ENCODE measurements at places on chromosomes 3 and 15.

- DNase-seq: no peak
These were observed 18.1 kb downstream of the CSPG4 start for GRCh38 chr15:75694241-75695182.

DNA sequence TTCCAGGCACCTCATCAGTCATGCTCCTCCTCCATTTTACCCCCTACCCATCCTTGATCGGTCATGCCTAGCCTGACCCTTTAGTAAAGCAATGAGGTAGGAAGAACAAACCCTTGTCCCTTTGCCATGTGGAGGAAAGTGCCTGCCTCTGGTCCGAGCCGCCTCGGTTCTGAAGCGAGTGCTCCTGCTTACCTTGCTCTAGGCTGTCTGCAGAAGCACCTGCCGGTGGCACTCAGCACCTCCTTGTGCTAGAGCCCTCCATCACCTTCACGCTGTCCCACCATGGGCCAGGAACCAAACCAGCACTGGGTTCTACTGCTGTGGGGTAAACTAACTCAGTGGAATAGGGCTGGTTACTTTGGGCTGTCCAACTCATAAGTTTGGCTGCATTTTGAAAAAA, 52.6 kb downstream of the CAPN3 start:
- no peak for DNase-seq

GRCh38 chr3:13482106-13482690, 2.1 kb downstream of the HDAC11 start:
- DNase-seq: no peak

DNA sequence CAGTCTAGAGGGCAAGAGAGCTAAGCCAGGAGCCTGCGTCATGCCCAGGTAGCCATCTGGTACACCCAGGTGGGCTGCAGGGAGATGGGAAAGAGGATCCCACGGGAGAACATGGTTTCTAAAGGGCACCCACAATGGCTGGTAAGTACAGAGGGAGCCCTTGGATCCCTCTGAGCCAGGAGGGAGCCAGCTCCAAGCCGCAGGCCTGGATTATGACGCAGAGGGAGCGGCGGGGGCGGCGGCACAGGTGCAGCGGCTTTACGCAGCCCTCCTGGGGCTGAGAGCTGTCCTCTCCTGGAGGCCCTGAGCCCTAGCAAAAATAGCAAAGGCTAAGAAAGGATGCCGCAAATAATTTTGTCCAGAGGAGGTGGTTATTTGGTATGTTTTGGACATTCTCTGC, 2.8 kb downstream of the CAV3 start:
- DNase-seq: no peak

- DNase-seq: peak; percentile 67
These were observed 18.8 kb upstream of the IQSEC1 start for GRCh38 chr3:13091898-13092611.

DNA sequence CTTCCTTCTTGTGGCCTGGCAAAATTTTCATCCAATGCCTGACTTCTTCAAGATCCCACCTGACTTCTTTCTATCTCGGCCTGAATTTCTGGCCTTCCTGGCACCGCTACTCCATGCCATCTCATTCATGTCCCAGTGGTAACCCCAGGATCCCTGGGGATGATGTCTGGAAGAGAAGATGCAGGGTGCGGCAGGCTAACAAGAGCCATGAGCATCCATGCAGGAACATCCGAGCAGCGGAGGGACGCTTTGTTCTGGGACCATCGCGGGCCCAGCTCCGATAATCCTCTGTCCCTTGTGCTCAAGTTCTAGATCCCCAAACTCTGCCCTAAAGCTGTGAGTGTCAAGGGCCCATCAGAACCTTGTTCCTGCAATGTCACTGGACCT, 10.9 kb downstream of the MYL3 start:
- no peak for DNase-seq

DNA sequence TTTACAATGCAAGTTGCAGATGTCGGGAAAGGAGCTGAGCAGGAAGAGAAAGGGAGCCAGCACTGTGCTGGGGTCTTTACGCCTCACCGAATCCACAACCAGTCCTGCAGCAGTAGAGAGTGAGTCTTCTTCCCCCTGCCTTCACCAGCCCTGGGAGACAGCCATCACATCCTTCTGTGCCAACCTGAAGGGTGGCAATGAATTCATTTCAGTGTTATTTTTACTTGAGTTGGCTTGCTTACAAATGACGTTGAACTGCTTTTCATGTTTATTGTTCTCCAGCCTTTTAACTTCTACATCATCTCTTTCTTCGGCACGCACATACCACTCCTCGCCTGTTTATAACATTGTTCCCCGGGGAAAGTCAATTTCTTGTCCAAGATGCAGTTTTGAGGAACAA, 77.1 kb downstream of the TRIM42 start:
- no peak for DNase-seq

- DNase-seq: no peak
These were observed 41.4 kb downstream of the SLC30A4 start for GRCh38 chr15:45481135-45481534.

DNA sequence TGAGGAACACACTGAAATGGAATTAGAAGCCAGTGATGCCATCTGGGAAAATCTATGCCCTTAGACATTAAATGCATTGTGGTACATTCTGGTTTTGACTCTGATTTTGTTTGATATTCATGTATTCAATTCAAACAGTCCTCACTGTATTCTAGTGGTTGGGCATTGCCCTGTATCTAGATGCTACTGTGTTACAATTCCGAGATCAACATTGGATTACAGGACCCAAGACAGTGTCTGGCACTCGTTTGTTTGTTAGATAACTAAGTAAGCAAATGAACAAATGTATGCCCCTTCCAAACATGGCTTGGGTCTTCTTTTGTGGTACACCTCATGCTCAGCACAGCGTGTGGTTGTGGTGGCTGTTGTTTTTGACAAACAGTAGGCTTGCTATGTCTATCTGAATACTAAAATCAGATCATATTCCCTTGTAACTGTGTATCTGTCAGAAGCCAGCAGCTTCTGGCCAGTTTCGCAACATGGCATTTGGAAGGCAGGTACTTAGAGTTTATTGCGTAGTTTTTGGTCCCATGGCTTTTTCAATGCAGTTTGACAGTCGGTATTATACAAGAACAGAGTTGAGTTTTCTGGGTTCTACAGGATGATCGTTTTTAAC, 5.7 kb downstream of the FILIP1L start:
- no peak for DNase-seq

DNA sequence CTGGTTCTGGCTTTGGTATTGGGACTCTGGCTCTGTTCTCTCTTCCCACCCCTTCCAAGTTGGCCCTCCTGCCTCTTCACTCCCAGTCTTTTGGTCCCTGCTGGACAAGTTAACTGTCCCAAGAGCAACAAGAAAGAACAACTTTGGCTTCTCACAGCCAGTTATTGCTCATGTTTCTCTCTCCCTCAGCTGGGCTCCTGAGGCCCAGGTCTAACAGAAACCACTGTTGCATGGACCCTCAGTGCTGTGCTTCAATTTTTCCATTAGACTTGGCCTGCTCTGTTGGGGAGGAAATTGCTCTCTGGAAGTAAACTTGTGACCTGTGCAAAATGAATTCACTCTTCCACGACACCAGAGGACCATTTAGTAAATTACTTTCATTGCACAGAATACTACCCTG, 64.5 kb downstream of the CHST2 start:
- DNase-seq: no peak

DNA sequence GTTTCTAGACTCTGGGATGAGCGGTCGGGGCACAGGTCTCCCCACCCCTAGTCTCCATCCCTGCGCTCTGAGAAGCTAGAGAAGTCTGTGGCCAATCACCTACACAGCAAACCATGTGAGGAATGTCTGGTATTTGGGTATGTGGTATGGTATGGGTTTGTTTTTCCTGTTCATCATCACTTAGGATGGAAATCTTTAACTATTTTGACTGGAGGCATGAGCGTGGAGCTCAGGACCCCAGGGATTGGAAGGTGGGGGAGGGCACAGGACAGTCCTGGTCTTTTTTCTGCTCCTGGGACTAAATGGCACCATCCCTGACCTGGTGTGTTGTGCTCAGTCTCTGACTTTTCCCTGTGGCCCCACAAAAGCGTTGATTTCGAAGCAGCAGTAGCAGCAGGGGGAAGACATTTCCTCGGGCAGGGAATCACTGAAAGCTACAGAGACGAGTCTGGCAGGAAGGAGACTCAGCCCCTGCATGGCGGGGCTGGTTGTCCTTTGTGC, 191.7 kb upstream of the TPM1 start:
- no peak for DNase-seq

DNA sequence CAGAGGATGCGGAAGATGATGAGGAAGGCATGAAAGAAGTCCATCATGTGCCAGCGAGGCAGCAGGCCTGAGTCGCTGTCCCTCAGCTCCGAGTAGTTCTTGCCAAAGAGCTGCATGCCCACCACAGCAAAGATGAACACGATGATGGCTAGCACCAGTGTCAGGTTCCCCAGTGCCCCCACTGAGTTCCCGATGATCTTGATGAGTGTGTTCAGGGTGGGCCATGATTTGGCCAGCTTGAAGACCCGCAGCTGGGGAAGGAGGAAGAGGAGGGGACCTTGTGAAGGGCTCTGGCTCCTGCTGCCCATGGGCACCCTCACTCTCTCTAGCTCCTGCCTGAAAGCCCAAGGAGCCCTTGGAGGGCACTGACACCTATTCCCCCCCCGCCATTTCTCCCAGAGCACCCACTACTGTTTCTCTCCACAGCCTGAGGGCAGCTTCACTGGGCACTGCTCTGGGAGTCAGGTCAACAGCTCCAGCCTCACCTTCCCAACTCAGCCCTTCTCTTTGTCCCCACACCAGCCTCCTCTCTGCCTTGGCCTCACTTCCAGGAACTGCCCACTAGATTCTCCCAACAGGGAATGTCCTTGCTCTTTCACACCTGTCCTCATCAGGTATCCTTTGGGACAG, 63.6 kb downstream of the SCN5A start:
- no peak for DNase-seq

- DNase-seq: no peak
These were observed 373.3 kb downstream of the GAP43 start for GRCh38 chr3:115996420-115997108.

- DNase-seq: no peak
These were observed 520 bp downstream of the TMEM42 start for GRCh38 chr3:44862226-44862637.

- DNase-seq: no peak
These were observed 81.9 kb downstream of the FGF12 start for GRCh38 chr3:192645437-192645836.

DNA sequence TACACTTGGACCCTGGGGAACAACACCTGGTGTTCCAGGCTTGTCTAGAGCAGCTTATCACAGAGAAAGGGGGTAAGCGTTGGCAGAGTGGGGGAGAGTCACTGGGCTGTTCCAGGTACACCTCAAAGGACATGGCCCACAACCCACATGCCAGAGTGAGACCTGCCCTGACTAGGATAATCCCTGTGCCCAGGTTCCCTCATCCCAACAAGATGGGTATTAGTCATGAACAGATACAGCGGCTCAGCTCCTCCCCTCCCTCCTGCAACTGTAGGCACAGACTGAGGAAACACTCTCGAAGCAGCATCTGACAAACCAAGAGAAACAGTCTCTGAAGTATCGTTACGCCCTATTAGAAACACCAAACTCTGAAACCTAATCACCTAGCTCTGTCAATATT, 32.1 kb upstream of the RPS17 start:
- DNase-seq: no peak

GRCh38 chr15:96924570-96924969, 594.1 kb downstream of the NR2F2 start:
- no peak for DNase-seq

- no peak for DNase-seq
These were observed 96.1 kb downstream of the MCTP2 start for GRCh38 chr15:94327356-94327936.

DNA sequence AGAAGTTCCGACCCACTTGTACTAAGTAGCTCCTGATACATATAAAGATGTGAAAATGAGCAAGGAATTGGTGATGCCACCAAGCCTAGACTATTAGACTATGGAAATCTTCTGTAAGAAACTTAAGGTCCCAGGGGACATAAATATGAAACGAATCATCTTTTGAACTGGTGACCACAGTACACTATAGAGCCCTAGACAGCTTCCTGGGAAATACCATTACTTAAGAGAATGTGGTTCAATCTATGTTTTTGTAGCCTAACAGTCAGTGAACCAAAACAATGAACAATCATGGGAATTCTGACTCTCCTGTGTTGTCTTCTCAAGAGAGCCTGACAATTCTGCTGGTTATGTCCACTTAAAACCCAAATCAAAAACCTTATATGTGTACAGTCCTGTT, 191.6 kb downstream of the GREM1 start:
- no peak for DNase-seq

Data from stimulated activated CD4-positive, alpha-beta T cell treated with anti-CD3 and anti-CD28 coated beads, Interleukin-15, amount 100 ng/mL, for 1 hour (primary cell).